Stimulated activated CD8-positive, alpha-beta memory T cell treated with anti-CD3 and anti-CD28 coated beads, Interleukin-2, amount 100 ng/mL, for 48 hours (primary cell): ENCODE measurements at places on chromosomes 11 and 22.

GRCh38 chr22:20176421-20177085, 25.7 kb upstream of the CCDC188 start:
- no peak for DNase-seq

GRCh38 chr22:46085828-46086576, 64.3 kb upstream of the PPARA start:
- DNase-seq: no peak

GRCh38 chr11:73236205-73236765, 18.2 kb downstream of the P2RY2 start:
- DNase-seq: no peak

DNA sequence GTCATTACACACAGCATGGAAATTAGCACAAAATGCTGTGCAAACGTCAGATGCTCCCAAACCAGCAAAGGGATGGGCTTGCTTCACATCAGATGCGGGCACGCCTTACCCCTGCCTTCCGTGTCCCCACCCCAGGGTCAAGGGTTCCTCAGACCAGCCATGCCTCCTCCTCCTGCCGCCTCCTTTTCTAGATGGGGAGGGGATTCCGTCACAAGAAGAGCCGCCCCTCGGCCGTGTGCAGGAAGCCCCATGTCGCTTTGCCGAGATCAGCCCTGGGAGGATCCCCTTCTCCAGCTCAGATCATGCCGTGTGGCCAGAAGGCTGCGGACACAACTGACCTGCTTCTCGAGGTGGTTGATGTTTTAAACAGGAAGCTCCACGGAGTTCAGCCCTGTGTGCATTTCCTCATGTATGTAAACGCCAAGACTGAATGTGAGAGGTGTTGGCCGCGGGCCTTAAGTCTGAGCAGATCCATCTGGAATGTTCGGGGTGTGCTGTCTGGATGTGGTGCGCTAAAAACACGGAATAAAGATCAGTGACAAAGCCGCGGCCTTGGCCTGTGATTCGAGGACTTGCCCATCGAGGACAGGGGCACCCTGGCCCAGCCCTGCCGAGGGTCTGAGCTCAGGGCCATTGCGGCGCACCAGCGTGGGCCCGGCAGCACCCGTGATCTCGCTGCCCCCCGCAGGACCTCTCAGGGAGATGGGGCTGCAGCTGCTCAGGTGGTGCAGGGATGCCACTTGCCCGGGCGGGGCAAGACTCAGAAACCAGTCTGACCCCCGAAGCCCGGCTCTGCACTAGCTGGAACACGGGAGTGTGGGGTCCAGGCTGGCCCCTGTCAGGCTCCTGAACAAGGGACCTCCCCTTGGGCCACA, 412.9 kb downstream of the TBC1D22A start:
- DNase-seq: no peak

DNA sequence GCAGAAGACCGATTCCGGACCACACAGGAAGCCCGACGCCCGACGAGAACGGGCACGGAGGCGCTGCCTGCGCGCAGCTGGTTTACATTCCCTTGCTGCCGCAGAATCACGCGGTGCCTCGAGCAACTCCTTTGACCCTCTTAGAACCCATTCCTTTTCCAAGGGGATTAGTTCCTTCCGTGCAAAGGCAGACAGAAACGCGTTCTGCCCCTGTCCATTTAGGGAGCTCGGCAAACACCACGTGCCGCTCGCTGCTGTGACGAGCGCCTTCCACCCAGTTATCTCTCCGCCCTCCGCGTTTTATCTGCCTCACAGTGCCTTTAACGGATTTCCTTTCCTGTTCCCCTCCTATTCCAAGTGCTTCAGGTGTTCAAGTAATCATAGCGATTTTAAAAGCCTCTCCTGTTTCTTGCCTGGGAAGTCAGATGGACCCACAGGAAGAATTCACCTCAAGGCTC, 24.1 kb upstream of the MICAL3 start:
- DNase-seq: no peak

GRCh38 chr22:45518580-45518991, 15.9 kb downstream of the FBLN1 start:
- DNase-seq: no peak

GRCh38 chr22:20305894-20306645, 13.8 kb downstream of the DGCR6L start:
- DNase-seq: no peak

DNA sequence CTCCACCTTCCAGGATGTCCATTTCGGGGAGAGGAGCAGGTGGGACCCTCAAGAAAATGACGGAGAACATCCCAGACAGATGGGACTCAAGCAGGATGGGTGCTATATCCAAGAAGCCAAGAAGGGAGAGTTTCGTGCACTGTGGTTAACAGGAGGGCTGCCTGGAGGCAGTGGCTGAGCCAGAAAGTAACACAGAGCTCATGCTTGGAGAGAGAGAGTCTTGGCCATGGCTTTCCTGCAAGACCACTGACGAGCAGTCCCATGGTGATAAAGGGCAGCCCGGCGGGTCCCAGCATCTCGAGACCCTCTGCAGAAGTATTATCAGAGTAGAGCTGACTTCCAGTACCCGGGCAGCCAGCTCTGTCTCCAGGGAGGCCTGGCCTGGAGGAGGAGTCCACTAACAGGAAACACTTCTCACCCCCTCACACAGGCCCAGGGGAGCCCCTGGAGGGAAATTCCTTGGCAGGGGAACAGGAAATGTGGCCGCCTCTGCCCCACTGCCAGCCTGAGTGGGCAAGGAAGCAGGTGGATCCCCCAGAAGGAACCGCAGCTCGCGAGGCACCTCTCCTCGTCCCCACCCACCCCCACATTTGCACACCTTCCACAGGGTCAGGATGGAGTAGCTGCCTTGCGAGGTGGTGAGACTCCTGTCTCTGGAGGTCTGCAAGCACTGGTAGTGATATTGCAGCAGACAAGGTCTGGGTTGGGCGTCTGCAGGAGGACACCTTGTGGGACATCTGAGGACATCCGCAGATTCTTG, 32.2 kb downstream of the CYTH4 start:
- DNase-seq: no peak

GRCh38 chr11:70725278-70725677, 326.9 kb downstream of the CTTN start:
- no peak for DNase-seq

DNA sequence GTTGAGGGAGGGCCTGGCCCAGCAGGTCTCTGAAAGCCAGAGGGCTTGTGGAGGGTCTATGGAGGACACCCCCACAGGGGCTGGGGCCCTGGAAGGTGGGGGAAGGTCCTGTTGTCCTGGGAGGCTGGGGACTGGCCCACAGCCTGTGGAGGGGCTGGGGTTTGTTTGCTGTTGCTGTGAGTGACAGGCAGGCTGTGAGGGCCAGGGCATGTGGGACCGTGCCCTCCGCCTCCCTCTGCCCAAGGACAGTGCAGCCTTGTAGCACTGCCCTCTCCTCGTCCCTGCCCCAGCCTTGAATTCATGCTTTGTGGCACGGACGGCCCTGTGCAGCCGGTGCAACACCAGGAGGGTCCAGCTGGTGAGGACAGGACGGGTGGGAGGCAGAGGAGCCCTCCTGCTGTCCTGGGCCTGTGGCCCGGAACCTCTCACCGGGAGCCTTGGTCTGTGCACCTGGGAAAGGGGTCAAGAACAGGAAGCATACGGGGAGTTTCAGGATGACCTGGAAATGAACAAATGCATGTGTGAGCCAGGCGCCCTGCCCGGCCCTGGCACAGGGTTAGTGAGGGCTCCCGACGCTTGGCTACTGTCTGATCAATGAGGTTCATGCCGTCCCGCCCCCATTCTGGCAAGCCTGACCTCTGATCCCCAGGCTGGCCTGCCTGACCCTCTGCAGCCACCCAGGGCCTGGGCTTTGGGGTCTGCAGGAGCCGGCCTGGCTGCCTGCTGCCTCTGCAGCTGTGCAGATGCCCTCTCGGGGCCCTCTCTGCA, 37.4 kb upstream of the PRODH start:
- no peak for DNase-seq

- DNase-seq: no peak
Measured at GRCh38 chr11:27913650-27914049, 194.3 kb downstream of the KIF18A start.

- DNase-seq: no peak
Measured at GRCh38 chr11:71384561-71384960, 63.6 kb downstream of the DHCR7 start.
